M059J (cell line): ENCODE measurements at places on chromosomes 11 and 22.

- no peak for DNase-seq
These were observed 11.1 kb downstream of the IGF2 start for GRCh38 chr11:2128130-2128510.

DNA sequence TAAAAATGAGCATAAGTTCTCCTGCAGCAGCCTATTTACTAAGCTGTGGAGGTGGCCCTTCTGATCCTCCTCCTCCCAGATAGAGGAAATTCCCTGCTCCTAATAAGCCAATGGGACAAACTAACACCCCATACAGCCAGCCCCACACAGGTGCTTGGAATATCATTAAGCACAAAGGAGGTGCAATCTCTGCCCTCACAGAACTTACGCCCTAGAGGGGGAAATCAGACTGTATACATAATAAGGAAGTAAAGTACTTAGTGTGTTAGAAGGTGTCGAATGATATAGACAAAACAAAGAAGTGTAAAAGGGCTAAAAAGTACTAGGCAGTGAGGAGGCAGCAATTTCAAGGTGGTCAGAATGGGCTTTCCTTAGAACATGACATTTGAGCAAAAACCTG, 5.8 kb downstream of the MS4A12 start:
- DNase-seq, result no peak

GRCh38 chr11:60280412-60280811, at the start of gene MS4A4A:
Gene MS4A4A (plus strand): TSS chr11:60280666. CDS start chr11:60280676, 10 bp downstream.
- DNase-seq, result no peak

DNA sequence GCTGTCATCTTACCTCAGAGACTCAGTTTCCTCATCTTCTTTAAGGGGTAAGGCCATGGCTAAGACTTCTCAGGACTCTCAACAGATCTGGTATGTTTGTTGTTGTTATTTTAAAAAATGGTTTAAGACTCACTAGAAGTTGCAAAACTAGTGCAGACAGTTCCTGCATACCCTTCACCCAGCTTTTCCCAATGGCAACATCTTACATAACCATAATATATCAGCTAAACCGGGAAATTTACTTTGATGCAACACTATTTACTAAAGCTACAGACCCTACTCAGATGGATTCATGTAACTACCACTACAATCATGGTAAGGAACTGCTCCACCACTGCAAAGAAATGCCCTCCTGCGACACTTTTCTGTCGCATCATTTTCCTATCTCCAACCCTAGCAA, 20.4 kb downstream of the LGR4 start:
- DNase-seq, result no peak

- no peak for DNase-seq
These were observed 2.4 kb downstream of the RASSF10 start for GRCh38 chr11:13011466-13012055.

DNA sequence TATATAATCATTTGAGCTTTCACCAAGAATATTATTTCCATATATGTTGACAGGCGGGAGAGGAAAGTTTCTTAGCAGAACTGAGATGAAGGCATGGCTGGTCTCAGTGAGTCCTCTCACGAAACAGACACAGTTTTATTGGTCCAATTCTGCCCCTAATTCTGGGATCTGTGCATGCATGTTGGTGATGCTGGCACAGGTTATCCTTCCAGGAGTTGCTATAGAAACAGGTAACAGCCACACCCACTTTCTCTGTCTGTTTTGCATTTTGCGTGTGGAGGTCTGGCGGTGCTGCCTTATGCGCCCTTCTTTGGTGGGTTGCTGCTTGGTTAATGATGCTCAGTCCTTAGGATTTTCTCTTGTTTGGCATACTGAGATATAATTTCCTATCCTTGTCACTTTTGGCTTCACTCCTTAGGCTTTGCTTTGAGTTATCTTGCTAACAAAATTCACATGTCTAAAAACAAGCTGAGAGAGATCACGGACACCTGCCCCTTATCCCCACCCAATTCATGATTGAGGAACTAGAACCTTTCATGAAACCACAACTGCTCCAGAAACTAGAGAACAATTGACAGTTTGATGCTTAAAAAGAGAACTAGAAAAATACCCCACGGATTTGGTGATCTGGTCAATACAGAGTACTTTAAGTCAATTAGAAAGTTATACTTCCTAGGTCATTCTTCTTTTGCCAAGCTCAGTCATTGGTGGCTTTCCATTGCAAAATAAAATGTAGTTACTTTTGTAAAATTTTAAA, 189.3 kb downstream of the FAT3 start:
- DNase-seq, result no peak

DNA sequence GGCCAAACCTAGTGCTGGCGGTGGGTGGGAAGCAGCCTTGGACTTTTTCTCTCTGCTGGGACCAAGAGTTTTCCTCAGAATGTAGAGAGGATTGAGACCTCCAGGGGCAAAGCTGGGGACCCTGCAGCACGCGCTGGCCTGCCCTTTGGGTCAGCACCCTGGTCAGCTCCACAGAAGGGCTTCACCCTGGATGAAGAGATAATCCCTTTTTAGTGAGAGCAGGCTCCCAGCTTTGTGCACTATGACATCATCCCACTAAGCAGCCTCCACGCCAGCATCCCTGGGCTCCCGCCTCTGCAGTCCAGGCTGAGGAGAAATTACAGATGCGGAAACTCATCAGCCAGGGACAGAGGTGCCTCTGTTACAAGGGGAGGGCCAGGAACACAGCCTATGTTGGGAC, 23.5 kb downstream of the DRICH1 start:
- DNase-seq, result peak; percentile 9

- peak; percentile 72 for DNase-seq
These were observed 70.1 kb upstream of the PICALM start for GRCh38 chr11:86138958-86139357.

- no peak for DNase-seq
These were observed 134.7 kb upstream of the PGR start for GRCh38 chr11:101264306-101264705.

DNA sequence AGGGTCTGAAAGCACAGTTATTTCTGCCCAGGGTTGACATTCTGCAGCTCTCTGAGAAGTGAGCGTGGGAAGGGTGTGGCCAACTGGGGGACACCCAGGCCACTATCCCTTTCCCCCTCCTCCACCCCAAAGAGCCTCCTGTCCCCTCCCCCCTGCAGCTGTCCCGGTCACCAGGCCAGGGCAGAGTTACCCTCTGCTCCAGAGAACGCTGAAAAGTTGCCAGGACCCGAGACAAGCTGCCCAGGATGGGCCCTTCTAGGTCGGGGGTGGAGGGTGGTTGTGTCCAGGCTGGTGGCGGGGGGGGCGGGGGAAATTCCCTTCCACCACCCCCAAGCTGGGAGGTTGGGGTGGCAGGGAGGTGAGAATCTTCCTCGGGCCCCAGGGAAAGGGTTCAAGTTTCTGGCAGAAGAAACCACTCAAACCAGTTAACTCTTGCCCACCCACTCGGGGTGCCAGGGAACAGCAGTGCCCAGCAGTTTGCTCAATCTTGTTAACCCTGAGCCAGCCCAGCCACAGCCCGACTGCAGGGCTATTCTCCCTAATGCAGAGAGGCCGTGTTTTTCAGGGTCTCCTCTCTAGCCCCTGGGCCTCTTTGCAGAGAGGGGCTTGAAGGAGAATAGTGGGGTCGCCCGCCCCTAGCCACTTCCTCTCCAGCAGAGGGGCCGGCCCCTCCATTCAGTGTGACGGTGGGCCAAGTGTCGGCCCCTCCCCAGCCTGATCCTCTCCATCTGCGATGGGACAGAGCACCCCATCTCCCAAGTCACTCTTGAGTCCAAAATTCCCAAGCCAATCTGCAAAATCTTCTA, 697 bp downstream of the LGALS1 start:
- peak; percentile 56 for DNase-seq

- DNase-seq, result no peak
These were observed 258.5 kb downstream of the FAM76B start for GRCh38 chr11:95531116-95531515.

GRCh38 chr11:100851584-100852152, 164.6 kb downstream of the ARHGAP42 start:
- DNase-seq, result no peak

GRCh38 chr11:42591841-42592240, 720.0 kb upstream of the API5 start:
- no peak for DNase-seq

- DNase-seq, result peak; percentile 96
These were observed 491.8 kb downstream of the ETS1 start for GRCh38 chr11:128095466-128095981.

DNA sequence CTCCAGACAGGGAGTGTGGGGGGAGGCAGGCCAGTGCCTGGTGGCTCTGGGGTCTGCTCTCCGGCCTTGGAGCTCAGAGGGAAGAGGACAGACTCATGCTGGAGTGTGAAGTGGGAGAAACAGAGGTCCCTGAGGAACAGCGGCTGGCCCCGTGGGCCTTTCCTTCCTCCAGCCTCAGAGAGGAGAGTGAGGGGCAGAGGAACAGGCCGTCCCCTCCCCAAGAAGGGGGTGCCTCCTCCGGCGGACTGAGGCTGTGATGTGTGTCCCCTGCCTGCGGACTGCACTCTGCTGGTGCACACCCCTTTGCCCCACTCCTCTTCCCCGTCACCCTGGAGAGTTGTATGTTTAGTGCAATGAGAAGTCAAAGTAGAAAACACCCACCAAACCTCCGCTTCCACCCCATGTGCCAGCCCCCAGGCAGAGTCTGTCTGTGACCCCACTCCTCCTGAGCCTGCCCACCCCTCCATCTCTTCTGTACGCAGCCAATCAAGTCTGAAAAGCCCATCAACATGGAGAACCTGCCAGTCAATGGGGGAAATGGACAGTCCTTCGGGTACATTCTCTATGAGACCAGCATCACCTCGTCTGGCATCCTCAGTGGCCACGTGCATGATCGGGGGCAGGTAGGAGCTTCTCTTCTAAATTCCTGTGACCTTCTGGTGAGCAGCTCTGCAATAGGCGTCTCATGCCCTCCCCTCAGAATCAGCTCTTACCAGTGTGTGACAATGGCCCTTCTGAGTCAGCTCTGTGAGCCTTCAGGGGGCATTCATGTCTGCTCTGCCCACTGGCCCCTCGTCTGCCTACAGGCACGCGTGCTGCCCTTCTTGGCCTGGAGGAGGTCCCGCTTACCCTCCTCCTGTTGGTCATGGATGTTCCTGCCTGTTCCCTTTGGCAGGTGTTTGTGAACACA, 39.0 kb downstream of the GLB1L2 start:
- DNase-seq, result no peak

DNA sequence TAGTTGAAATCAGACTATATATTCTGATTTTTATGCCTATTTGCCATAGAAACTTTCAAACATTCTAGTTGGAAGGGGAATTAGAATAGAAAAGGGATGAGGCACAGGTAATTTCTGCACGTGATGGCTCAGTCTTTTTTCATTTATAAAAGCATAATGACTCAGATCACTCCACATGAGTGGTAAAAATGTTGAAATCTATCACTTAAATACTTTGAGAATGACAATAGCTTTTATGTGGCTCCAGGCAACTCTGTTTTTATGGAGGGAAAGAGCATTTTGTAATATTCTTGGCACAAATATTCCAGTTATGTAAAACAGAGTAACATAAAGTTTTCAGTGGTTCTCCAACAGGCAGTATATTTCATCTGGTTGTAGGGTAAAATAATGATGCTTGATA, 5.9 kb upstream of the MMP3 start:
- DNase-seq, result peak; percentile 83

- DNase-seq, result no peak
These were observed 16.2 kb downstream of the CD6 start for GRCh38 chr11:60987577-60988277.

DNA sequence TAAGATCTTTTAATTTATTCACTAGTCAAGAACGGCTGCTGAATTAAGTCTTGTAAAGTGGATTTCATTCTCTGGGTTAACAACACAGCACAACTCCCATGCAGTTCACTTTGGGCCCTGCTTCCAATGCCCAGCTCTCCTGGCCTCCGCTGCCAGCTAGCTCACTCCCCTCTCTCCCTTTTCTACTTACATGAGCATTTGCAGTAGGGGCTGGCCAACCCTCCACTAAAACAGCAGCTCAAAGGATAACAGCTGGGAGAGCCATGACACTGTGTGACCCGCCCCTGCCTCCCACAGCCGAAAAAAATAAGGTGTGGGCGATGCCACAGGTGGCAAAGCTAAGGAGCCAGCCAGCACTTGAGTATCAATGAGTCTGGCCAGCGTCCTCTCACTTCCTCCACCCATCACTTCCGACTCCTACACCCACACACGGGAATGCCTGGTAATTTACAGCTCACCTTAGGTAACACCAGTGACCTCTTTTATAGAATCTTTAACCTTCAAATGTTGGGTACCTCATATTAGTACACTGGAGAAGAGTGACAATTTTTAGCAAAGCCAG, 56.8 kb downstream of the DGCR2 start:
- DNase-seq, result no peak

GRCh38 chr22:27895600-27895999, 23.5 kb downstream of the PITPNB start:
- DNase-seq, result no peak

- peak; percentile 54 for DNase-seq
These were observed 11.7 kb downstream of the PHRF1 start for GRCh38 chr11:587978-588380.
